Ascending aorta (tissue), 2 donors: ENCODE measurements at places on chromosomes 16 and 17. TPM values are rescaled to one million over a fixed set of nuclear protein-coding genes. Genes with fewer than 3 reads are reported as not detected.

GRCh38 chr17:50352693-50353599, 7.0 kb downstream of the XYLT2 start:
- DNase-seq, result no peak

DNA sequence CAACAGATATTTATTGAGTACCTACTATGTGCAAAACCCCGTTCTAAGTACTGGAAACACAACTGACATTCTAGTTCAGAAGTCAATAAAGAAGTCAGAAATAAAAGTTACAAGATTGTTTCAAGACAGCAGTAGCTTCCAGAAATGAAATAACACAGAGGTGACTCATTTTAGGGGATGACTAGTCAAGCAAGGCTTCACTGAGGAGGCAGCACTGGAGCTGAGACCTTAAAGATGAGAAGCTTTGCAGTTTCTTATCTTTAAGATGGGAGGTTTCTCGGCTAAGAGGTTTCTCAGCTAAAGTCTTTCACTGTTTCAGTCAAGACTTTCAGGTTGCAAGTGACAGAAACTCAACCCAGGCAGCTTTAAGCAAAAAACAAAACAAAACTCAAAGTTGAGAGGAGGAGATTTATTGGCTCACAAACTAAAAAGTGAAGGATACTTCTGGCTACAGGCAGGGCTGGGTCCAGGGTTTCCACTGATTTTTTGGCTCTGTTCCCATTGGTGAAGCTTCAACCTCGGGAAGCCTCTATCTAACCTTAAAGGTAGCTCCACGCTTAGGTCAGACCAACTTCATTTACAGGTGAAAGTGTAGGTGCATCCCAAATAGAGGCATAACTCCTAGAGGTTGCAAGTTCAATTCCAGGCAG, 7.4 kb upstream of the MMP2 start:
- peak; percentile 44 for DNase-seq

- no peak for DNase-seq
These were observed 314.5 kb upstream of the KCNJ16 start for GRCh38 chr17:69760562-69760961.

DNA sequence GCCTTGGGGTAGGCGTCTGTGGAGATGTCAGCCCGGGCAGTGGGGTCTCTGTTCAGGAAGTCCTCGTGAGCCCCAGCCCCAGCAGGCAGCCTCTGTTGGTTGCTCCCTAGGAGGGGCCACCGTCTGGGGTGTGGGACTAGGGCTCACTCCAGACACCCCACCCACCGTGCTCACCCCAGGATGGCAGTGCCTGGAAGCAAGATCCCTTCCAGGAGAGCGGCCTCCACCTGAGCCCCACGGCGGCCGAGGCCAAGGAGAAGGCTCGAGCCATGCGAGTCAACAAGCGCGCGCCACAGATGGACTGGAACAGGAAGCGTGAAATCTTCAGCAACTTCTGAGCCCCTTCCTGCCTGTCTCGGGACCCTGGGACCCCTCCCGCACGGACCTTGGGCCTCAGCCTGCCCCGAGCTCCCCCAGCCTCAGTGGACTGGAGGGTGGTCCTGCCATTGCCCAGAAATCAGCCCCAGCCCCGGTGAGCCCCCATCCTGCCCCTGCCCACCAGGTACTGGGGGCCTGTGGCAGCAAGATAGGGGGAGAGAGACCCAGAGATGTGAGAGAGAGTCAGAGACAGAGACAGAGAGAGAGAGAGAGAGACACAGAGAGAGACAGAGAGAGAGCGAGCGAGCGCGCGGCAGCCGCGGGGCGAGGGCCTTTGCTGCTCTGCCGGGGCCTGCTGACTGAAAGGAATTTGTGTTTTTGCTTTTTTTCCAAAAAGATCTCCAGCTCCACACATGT, 9.8 kb downstream of the NTHL1 start:
- no peak for DNase-seq

DNA sequence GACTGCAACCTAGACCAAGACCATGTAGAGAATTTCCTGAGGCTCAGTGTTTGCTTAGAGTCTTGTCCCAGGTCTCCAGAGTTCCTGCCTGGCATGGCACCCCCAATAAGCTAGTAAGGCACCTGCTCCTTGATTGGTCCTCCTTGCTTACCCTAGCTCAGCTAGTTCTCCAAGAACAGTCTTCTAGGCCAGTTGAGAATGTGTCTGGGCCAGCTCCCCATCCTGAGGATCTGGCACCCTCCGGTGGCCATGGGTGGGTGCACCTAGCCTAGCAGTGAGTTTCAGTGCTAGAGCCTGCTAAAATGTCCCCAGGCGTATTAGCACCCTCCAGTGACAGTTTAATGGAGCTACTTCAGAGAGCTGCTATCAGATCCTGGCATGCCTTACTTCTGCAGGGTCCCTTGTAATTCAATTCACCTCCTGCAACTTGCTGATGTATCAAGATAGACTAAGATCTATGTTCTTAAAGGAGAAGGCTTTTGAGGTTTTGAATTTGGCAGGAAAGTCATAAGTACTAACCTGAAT, 44.4 kb upstream of the MED13 start:
- DNase-seq, result no peak

Gene ABHD15
- total RNA-seq, result 11.0 TPM

Gene HDAC5
- total RNA-seq, result 189 TPM

DNA sequence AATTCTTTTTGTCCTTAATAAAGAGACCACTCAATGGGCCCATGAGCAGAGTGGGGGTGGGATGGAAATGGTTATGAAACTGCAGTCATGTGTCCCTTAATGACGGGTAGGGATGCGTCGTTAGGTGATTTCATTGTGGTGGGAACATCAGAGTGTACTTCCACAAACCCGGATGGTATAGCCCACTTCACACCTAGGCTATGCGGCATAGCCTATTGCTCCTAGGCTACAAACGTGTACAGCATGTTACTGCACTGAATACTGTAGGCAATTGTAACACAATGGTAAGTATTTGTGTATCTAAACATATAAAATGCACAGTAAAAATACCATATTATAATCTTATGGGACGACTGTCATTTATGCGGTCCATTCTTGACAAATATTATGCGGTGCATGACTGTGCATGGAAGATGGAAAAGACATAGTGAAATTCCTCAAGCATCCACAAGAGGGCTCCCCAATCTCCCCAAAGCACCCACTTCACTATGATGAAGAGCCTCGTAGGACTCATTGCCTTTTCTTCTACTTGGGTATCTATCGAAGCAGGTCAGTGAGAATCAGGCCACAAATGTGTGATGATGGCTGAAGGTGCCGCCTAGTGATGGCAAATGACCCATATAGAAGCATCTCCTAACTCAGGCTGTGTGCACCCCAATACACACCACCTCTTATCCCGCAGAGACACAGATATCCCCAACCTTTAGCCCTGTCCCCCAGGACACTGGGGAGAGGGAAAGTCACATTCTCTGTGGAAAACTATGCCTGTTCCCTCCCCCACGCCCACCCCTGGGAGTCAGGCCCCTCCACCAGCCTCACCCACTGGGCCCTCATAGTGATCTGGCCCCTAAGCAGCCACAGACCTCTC, 43.5 kb downstream of the TBX21 start:
- DNase-seq, result no peak

- no peak for DNase-seq
These were observed 15.9 kb downstream of the FAM83G start for GRCh38 chr17:18988546-18989173.

- no peak for DNase-seq
These were observed 13.7 kb downstream of the KRABD2 start for GRCh38 chr17:8362651-8363332.

- DNase-seq, result no peak
These were observed 1421.6 kb upstream of the CDH8 start for GRCh38 chr16:63457869-63458268.

GRCh38 chr17:55561316-55561972, 50.2 kb upstream of the SMIM36 start:
- DNase-seq, result no peak

GRCh38 chr17:50058296-50058953, 2.5 kb downstream of the ITGA3 start:
- no peak for DNase-seq

- no peak for DNase-seq
These were observed 29.6 kb upstream of the FBXO47 start for GRCh38 chr17:38996660-38997337.

DNA sequence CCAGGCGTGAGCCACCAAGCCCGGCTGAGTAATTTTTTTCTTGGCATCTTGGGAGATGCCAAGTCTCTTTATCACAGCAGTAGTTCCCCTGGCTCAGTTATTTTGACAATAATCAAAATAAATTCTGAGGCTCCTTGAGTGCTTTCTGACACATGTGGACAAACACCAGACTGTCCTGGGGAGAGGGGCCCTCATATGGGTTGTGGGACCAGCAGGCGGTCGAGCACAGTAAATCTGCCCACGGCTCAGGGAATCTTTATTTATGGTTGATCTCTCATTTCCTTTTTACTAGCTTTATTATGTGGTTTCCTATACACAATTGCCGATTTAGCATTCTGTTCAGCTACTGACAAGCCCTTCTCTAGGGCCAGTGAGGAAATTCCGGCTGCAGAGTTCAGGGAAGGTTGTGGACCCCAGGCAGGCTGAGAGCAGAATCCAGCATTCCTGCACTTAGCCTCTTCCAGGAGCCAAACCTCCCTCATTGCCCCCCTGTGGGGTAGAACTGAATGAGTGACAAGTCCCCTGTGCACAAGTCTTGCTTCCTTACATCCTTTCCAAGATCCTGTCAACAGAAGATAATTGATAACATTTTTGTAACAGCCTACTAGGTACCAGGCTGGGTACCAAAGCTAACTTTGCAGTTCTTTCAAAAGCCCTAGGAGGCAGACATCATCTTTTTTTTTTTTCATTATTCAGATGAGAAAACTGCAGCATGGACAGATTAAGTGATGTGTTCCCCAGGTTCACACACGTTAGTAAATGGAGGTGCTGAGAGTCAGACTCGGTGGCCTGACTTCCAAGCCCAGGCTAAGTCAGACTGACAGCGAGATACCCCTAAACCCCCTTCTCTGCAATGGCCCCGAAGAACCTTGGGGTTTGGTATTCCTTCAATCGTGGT, 40.2 kb downstream of the HS3ST3B1 start:
- DNase-seq, result no peak

DNA sequence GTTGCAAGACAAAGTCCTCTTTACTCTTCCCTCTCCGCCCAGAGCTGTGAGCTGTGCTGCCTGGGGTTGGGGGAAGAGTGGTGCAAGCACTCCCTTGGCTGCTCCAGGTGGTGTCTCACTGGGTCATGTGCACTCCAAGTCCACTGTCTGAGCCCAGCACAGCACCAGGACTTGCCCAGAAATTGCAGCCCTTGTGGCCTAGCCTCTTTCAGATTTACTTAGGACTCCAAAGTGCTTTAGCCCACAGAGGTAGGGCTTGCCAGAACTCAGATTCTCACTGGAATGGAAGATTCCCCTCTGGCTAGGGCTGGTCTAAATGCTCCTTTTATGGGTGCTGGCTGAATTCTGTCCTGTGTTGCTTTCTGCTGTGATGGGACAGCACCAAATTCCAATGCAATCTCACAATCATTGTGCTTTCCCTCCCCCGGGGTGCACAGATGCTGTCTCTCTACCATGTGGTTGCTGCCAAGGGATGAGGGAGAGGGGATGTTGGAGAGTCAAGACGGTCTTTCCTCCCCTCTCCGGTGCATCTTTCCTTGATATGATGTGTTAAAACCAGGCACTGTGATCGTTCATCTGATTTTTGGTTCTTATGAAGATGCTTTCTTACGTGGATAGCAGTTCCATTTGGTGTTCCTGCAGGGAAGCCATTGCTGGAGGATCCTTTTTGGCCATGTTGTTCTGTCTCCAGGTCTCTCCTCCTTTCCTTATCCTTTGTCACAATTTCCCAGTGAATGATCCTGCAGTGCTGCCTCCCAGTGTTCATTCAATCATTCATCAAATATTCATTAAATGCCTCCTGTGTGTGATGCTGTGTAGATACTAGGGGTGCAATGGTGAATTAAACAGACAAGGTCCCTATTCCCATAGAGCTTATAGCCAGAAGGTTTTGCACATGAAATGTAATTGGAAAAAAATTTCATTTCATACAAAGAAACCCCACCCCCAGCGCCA, 216.3 kb downstream of the SPECC1 start:
- DNase-seq, result no peak

Gene NEUROD2
- not detected for total RNA-seq

Gene CDRT15L2
- total RNA-seq, result not detected

- no peak for DNase-seq
These were observed 37.6 kb downstream of the ARHGAP27 start for GRCh38 chr17:45394913-45395568.

GRCh38 chr17:1928976-1929375, 96.2 kb downstream of the RTN4RL1 start:
- DNase-seq, result no peak

- no peak for DNase-seq
These were observed 20.4 kb upstream of the ADAM11 start for GRCh38 chr17:44738214-44738906.

Gene ABR
- total RNA-seq, result 184 TPM

DNA sequence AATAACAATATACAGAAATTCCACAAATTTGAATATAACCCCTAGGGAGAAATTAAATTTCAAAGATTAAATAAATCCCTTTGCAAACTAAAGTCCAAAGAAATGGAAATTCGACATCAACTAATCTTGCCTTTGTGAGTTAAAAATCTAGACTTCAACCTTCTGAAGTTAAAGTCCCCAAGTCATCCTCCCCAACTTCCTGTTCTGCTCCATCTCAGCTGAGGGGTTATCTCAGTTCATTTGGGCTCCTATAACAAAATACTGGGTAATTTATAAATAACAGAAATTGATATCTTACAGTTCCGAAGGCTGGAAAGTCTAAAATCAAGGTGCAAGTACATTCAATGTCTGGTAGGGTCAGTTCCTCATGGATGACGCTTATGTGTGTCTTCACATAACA, 22.8 kb upstream of the KDM6B start:
- DNase-seq, result no peak

DNA sequence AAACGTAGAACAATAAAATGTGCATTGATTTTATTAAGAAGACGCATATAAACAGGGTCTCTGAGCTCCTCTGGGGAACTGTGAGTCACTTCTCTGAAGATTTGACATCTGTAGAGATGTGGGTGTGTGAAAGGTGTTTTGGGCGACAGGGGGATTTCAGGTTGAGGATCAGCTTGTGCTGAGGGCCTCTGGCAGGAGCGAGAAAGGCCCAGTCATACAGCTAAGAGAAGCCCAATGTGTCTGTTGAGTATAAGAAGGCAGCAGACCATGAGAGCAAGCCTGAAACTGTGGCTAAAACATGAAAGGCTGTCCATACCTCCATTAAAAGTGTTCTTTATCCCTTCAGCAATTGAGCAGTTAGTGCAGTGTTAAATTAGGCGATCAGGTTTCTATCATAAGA, 406.5 kb upstream of the MON1B start:
- no peak for DNase-seq

Gene STRADA
- 3.2 TPM for total RNA-seq

GRCh38 chr17:32298721-32299579, 33.3 kb downstream of the RHBDL3 start:
- no peak for DNase-seq
